Central memory CD4-positive, alpha-beta T cell (primary cell): ENCODE measurements at places on chromosomes 4 and X.

DNA sequence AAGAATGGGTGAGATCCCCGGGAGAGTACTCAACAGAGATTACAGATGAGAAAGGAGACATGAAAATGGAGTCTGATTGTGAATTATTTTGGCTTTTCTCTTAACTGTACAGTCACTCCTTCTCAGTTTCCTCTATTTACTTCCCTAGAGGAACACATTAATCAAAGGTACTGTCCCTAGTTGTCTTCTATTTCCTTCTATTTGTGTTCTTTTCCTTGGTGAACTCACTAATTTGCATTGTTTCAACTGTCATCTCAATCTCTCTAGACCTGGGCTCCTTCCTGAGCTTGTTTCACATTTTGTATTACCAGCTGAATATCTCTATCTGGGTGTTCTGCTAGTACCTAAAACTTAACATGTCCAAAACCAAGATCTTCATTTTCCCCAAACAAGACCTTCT, 59.8 kb downstream of the ABCB7 start:
- DNase-seq: no peak

- no peak for DNase-seq
Observed at GRCh38 chr4:128123036-128123435, 61.9 kb downstream of the LARP1B start.

GRCh38 chr4:15117270-15117946, 115.1 kb downstream of the CPEB2 start:
- no peak for DNase-seq

GRCh38 chr4:40365766-40366165, 30.6 kb downstream of the CHRNA9 start:
- DNase-seq: no peak

DNA sequence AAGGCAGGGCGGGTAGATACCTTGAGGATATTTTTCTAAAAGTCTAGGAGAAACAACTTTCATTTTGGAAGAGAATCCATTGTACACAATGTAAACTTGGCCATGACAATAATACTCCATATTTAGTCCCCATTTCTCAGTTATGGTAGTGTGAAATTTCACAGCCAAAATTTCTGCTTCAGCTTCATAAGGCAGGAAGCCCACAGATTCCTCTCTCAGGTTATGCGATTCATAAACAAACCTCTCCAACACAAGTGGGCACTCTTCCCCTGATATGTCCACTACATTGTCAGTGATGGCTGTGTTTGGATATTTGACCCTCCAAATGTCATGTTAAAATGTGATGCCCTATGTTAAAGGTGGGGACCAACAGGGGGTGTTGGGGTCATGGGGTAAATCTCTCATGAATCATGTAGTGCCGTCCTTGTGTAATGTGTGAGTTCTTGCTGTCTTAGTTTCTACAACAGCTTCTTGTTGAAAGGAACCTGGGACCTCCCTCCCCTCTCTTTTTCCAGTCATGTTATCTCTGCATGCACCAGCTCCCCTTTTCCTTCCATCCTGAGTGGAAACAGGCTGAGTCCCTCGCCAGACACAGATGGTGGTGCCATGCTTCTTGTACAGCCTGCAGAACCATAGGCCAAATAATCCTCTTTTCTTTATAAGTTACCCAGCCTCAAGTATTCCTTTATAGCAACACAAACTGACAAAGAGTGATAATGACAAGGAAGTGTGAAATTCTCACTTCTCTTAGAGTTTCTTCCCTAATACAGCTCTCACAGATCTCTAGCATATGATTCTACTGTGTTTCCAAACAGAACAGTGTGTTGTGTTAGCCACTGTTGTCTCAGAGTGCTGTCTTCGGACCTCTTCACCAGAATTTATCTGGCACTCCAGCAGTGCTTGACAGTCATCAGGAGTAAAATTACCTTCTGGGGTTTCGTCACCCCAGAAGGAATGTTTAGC, 598.4 kb upstream of the GNPDA2 start:
- no peak for DNase-seq

DNA sequence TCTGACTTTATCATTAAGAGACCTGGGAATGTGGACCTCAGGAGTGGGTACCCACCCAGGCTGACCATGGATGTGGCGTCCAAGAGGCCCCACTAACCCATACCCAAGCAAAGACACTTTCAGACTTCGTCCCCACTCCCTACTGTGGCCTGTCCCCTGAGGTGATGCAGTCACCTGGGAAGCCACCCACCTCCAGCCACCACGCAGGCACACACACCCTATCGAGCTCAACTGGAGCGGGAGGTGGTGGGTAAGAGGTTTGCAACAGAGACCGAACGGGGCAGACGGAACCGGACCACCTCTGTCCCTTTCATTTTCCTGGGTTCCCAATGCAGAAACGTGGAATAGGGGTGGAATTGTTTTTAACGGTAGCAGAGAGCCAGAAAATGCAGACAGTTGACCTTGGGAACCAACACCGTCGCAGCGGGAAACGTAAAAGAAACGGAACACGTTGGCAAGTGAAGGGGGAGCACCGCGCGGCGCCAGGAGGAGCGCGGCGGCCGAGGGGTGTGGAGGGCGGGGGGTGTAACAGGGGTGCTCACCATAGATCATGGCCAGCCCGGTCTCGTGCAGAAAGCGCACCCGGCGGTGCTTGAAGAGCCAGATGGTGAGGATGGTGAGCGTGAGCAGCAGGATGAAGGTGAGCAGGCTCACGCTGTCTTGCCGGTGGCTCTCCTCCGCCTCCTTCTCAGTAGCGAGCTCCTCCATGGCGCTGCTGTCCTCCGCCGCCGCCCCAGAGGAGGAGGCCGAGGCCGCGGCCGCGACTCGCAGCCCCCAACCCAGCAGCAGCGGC, 559 bp downstream of the SLC9A7 start:
- no peak for DNase-seq

DNA sequence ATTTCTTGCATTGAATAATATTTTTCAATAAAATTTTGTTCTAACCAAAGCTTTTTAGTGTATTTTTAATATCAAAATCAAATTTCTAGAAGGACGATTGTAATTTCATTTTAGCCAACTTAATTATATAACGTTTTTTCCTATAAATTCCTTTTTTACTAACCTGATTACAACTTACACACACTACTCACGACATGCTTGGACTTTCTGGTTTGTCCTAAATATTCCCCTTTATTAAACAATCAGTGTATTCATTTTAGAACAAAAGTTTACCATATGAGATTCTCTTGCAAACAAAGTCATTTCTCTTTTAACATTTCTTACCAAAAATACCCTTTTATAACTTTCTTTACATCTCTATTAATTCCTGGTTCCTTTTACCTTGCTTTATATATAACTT, 173.7 kb downstream of the PWWP3B start:
- no peak for DNase-seq

GRCh38 chr4:104772849-104773248, 278.2 kb upstream of the CXXC4 start:
- DNase-seq: no peak

- DNase-seq: no peak
Observed at GRCh38 chr4:98890702-98891455, 38.1 kb downstream of the EIF4E start.

DNA sequence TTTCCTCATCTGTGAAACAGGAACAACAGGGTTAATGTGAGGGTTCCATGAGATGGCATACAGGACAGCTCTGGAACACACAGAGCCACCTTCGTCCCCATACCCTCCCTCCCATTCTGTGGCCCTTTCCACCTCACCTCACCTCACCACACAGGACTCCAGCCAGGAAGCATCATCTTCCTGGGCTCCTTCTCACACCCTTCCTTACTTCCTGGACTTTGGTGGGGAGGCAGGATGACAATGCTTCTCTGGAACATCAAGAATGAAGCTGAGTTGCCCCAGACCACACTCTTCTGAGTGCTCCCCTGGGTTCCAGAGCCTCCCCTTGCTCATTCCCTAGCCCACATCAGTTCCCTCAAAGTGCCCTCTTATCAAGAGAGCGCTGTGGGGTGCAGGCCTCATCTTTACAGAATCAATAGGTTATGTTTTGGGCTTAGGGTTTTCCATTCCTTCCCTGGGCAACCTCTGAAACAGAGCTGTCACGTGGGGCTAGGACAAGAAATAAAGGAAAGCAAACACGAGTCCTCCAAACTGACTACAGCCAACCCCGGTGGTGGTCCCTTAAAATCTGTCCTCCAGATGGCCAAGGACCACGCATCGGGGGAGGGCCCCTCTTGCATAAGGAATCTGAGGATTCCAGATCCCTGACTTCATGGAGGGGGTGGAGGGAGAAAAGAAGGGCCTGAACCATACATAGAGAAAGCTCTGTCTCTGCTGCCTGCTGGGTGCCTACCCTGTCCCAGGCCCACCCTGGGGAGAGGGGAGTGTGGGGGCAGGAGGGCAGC, 74.4 kb upstream of the ATP6AP2 start:
- no peak for DNase-seq

GRCh38 chr4:23922013-23922412, 32.2 kb upstream of the PPARGC1A start:
- DNase-seq: no peak

GRCh38 chrX:40261833-40262156, 164.0 kb upstream of the BCOR start:
- no peak for DNase-seq

DNA sequence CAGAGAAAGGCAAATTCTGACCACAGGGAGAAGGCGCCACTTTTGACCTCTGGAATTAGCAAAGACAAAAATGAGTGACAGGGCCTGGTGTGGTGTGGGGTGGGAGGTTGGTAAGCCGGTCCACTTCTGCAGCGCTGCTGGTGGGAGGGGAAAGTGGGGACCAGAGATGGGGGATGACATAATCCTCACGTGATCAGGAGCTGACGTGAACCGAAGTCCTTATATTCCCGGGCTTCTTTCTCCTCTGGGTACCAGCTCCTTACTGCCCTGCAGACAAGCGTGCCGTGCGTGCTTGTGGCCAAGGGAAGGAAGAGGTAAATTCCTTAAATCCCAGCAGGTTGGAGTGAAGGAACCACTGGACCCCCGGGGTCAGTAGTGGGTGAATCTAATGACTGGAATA, at the start of gene TCEAL7:
TCEAL7 (plus strand) TSS at position 249 of the 400 bp plus-strand sequence. CDS start 1,165 bp downstream, outside the sequence.
- DNase-seq: no peak

DNA sequence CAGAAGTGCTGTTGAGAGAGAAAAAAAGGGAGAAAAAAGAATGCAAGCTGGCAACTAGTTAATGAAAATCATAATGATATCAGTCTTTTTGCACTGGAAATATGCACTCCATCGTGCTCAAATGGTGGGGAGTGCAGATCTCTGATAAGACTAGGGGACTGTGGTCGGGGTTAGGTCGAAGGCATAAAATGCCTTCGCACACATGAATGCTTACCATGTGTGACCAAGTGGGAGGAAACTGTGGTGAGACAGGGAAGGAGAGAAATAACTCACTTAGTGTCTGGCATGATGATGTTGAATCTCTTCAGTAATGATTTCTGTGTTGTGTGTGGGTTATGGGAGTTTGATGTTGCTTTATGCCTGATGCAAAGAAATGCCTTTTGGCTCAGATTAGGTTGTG, 358.9 kb downstream of the FBXO8 start:
- no peak for DNase-seq

GRCh38 chr4:26864899-26865298, 4.3 kb downstream of the STIM2 start:
- DNase-seq: no peak

DNA sequence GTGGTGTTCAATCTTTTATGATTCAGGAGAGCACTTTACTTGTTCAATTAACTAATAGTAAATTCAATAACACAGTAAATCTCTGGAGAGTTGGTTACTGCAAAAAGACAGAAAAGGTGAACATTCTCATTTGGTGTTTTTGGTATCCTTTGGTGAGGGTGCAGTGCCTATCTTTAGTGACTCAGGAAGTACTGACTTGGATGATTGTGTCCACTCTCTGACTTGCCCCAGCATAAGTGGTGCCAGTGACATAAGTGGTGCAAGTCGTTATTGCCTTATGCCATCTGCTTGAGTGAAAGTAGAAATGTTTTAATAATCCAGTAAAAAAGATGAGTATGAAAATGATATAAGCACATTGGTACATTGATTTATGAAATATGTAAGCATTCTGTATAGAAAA, 27.0 kb downstream of the GUCY1B1 start:
- no peak for DNase-seq

- DNase-seq: no peak
Observed at GRCh38 chr4:41146716-41147506, 67.4 kb downstream of the APBB2 start.

DNA sequence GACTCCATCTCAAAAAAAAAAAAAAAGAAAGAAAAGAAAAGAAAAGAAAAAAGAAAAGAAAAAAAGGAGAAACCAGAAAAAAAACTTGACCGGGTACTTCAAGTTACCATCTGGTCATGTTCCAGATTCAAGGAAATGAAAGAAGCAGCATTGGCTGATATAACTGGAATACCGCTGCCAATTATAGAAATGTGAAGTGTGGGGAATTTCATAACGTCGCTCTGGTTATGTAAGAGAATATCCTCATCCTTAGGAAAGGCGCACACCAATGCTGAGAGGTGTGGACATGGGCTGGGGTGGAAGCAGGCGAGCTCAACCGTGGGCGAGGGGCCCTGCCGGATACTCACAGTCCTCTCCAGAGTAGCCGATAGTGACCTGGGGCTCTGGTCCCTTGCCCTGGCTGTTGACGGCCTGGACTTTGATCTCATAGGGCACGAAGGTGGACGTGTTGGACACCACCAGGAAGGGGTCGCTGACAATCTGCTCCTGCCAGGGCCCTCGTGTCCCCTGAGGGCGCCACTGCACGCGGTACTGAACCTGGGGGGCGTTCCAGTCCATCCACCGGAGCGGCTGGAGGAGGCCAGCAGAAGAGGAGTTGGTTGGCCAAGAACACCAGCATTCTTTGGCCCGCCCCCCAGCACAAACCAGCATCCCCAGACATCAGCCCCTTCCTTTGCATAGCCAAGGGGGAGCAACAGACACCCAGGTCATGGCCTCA, 19.5 kb downstream of the L1CAM start:
- no peak for DNase-seq

GRCh38 chrX:106177106-106177981, 9.2 kb downstream of the PWWP3B start:
- DNase-seq: no peak

- no peak for DNase-seq
Observed at GRCh38 chr4:112942077-112942476, 107.4 kb upstream of the ANK2 start.

DNA sequence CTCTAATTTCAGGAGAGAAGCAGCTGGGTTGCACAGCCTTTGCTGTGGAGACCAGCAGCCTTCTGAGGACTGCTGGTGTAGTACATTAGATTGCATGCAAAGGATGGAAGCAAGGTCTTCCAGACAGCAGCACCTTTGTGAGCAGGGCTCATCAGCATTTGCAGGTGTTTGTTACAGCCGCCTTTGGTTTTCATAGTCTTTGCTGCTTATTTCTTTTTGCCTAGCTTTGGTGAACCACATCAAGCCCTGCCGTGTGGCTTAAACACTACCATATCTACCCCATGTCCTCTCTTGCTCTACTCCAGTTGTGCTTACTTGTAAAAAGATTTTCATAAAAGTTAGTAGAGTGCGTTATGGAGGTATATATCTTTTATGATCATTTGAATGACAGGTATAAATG, 57.5 kb downstream of the MTM1 start:
- DNase-seq: no peak

DNA sequence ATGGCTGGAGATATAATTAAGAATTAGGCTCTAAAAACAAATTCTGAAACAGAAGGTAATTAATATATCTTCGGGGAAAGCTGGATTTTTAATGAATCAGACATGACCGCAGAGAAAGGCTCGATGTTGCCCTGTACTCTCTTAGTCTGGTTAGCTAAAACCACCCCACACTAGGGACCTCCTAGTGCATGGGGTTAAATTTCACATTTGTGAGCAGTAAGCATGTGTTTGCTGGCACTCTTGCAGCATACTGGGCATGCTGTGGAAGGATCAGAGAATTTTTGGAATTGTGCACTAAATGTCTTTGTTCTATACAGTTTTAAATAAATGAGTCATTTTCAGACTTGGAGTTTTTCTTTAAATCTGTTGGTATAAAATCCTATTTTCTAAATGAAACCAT, 475.6 kb upstream of the FTHL17 start:
- no peak for DNase-seq

- no peak for DNase-seq
Observed at GRCh38 chrX:69995362-69996112, 54.2 kb downstream of the AWAT2 start.
